HCT116 (cell line): ENCODE measurements at places on chromosomes 1 and 21.

DNA sequence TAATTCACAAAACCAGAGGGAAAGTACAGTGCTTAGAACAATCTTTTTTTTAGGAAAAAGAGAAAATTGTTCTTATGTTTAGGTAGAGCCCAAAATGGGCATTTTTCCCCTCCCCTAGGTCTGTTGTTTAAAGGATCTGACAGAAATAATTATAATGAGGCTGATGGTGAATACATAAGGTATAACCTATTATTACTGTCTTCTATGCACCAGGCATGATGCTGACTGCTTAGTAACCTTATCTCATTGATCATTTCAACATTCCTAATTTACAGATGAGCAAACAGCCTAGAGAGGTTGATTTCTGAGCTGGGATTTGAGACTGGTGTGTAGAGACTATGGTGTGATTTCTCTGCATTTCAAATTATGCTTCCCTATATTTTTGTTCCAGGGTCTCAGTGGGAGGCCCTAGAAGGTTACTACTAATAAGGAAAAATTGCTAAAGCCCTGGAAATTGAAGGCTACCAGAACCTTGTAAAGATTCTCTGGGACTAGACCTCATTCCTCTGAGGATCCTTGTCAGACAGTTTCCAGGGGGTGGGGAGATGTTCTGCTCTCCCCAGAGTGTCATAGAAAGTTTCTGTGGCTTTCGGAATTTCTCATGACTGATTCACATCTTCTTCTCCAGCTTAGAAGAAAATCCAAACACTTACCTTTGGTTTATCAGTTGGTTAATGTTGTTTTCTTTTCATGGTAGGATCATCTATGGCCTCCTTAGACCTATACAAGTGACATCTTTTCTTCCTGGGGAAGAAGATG, 44.9 kb downstream of the ROR1 start:
- no peak for DNase-seq

DNA sequence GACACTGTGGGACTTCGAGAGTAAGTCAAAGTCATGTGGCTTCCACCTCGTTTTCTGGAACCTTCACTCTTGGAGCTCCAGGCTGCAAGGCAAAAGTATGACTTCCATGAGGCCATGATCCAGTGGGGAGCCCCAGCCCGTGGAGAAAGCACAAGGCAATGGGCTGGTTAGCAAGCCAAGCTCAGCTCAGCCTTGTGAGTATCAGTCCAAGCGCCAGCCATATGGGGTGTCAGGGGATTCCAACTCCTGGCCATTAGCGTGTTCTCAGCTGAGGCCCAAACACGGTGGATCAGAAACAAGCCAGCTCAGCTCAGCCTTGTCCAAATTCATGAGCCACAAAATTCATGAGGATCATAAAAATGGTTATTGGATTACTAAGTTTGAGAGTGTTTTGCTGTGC, 261.0 kb downstream of the RHOU start:
- no peak for DNase-seq

DNA sequence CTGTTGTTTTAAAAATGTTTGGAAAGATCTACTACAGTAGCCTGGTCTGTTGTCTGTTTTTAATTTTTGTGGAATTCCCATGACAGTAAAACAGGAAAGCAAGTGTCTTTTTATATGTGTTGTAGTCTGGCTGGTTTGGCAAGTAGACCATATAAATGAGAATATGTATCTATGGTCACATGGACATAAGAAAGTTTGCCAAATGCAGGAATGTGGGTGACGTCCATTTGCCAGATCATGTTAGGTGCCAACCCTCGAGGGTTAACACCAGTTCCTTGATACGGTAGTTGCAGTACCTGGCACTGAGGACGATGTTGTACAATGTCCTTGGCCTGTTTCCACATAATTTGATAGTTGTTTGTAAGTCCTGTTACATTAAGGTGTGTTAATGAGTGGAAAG, 6.2 kb downstream of the DAP3 start:
- no peak for DNase-seq

- no peak for DNase-seq
These were observed 132.5 kb upstream of the LYPLAL1 start for GRCh38 chr1:219041141-219041540.

DNA sequence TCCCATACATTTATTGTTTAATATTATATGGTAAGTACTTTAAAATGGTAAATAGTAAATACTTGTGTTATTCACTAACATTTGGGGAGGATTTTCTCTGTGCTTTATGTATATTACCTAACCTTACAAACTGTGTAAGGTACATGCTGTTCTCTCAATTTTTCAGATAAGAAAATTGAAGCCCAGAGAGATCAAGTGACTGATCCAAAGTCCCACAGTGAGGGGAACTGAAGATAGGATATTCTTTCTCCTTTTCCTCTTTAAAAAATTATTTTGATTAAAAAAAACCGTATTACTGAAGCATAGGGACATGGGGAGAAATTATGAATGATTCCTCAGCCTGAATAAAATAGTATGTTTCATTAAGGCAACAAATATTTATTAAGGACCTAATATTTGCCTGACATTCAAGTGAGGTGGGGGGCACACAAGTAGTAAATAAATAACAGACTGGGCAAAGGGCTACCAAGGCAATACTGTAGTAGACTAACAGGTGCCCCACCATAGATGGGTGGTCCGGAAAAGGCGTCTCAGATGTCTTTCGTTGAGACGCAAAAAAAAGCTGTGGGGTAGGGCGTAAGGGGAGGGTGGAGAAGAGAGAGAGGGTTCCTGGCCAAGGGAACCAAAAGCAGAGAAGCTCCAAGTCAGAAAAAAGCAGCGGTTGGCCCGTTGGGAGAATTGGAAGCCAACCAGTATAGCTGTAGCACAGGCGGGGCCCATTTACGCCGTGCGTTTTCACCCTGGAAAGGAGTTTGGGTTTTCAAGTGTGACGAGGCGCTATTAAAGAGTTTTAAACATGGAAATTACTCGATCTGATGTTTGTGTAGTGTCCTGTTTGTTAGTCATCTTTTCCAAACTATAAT, 944 bp upstream of the AGO3 start:
- peak; percentile 26 for DNase-seq

GRCh38 chr1:235854347-235854746, 12.4 kb downstream of the LYST start:
- no peak for DNase-seq

- no peak for DNase-seq
These were observed 273.7 kb downstream of the SRGAP2C start for GRCh38 chr1:121458291-121459048.
